Right forelimb (tissue), 1 donor: ENCODE measurements at places on chromosomes 6 and 20.

DNA sequence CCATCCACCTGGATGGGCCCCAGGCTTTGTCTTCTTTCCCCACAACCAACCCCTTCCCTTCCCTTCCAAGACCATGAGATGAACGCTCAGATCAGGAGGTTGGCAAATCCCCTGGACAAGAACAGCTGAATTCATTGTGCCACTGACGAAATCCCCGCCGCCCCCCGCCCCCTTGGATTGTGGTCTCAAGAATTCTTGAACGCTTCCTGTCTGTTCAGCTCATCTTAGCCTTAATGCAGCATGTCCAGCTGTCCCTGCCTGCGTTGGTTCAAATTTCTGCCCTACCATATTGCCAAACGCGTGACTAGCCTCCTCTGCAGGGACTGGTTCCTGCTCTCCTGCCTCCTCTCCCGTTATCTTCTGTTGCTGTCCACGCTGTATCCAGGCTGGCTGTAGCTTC is 133.2 kb downstream of the CDH4 start:
- no peak for DNase-seq

DNA sequence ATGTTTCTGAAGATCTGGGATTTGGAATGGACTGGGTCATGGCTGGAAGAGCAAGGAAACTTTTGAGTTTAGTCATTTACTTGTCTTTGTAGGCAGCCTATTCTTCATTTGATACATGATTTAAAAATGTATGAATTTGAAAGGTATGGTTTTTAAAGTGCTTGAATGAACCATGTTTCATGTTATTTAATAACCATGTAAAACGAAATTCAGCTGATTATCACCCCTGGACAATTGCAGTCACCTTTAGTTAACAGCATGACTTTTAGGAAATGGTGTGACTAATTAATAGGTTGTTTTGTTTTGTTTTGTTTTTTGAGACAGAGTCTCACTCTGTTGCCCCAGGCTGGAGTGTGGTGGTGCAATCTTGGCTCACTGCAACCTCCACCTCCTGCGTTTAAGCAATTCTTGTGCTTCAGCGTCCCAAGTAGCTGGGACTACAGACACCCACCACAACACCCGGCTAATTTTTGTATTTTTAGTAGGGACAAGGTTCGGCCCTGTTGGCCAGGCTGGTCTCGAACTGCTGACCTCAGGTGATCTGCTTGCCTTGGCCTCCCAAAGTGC is 2.1 kb downstream of the STX11 start:
- no peak for DNase-seq

DNA sequence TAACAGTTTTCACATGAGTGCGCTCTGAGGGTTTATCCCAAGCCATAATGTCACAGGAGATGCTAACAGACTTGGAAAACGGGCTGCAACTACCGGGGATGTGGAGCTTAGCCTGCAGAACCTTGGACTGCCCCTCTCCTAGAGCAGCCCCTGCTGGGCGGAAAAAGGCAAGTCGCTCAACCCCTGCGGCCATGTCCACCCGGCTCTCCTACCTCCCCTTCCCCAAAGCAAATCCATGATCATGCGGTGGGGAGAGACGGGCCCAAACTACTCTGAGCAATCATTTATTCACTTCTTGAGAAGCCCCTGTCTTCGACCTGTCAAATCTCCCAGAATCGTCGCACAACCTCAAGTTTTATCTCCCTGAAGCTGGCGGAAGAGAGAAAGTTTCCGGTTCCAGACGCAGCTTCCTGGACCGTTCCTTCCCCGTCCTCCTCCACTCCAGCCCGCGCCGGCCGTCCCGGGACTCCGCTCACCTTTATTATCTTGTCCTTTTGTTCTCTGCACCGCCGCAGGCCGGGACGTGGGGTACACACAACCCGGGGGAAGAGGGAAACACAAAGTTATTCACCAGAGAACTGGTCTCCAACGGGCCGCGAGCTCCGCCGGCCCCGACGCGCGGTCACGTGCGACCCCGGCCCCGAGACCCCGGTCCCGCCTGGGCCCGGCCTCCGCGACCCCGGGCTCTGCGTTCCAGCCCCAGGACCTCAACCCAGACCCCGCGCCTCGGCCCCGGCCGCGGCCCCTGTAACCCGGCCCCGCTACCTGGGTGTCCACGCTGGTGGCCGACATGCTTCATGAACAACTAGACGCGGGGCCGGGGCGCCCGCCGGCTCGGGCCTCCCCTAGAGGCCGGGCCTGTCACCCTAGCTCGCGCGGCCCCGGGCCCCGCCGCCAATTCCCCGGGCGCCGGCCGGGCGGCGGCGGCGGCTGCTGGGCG is 560 bp downstream of the YTHDF1 start:
- no peak for DNase-seq

- no peak for DNase-seq
Measured at GRCh38 chr20:44207126-44207723, 3.3 kb downstream of the OSER1 start.

- no peak for DNase-seq
Measured at GRCh38 chr6:104771258-104771832, 88.4 kb downstream of the HACE1 start.

GRCh38 chr6:711925-712324 is 19.0 kb upstream of the EXOC2 start:
- no peak for DNase-seq

DNA sequence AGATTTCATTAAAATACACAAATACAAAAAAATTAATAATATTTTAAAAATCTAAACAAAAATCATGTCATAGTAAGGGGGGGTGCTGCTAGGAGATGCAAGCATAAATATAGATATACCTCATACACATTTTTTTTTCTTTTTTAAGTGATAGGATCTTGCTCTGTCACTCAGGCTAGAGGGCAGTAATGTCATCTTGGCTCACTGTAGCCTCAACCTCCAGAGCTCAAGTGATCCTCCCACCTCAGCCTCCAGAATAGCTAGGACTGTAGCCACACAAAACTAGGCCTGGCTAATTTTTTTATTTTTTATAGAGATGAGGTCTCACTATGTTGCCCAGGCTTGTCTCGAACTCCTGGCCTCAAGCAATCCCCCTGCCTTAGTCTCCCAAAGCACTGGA is 90.8 kb downstream of the HACE1 start:
- no peak for DNase-seq

- DNase-seq, result no peak
Measured at GRCh38 chr6:142850679-142851423, 94.1 kb downstream of the HIVEP2 start.

- DNase-seq, result no peak
Measured at GRCh38 chr6:116392132-116393013, 21.6 kb downstream of the DSE start.

DNA sequence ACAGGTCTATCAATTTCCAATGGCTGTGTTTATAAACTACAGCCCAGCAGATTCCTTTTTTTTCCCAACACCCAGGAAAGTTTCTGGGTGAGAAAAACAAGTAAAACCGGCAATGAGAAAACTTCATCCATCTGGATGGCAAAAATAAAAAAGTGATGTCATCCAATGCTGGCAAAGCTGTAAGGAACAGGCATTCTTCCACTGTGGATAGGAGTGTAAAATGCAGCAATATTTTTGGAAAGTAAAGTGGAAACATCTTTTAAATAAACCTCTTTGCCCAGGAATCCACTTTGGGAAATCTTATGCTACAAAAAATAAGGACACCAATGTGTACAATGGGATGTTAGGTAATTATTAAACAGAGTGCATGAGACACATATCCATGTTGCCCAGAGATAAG is 102.1 kb upstream of the NT5E start:
- DNase-seq, result no peak

GRCh38 chr20:43700627-43701026 is 26.2 kb downstream of the GTSF1L start:
- DNase-seq, result no peak

DNA sequence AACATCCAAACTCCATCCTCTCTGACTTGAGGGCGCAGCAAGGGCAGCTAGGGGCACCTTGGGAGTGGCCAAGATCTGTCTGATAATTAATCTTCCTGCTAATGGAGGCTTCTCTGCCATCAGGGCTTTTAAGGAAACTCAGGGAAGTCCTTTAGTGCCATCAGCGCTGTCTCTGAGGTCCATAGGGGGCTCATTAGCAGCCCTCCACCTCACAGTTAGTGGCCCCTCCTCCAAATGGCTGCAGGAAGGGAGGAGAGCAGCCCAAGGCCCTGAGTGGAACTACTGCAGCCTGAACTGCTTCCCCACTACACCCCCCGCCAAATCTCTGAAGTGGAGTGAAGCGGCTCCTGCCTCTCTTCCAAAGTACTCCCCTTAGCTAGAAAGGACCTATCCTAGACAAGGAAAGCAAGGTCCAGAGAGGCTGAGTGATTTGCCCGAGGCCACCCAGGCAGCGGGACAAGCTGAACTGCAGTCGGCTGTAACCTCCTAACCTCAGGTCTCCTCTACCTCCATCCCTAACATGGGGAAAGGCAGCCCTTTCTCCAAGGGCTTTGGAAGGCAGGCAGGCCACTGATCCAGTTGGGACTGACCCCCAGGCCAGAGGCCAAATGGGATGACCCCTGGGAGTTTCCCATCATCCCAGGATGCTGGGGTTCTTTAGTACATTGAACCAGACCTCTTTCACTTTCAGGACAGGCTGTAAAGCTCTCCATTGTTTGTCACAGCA is 39.5 kb upstream of the ZFAND3 start:
- DNase-seq, result no peak

- no peak for DNase-seq
Measured at GRCh38 chr6:30743099-30744053, 889 bp upstream of the FLOT1 start.

- no peak for DNase-seq
Measured at GRCh38 chr6:31888276-31889258, 8.9 kb downstream of the EHMT2 start.

DNA sequence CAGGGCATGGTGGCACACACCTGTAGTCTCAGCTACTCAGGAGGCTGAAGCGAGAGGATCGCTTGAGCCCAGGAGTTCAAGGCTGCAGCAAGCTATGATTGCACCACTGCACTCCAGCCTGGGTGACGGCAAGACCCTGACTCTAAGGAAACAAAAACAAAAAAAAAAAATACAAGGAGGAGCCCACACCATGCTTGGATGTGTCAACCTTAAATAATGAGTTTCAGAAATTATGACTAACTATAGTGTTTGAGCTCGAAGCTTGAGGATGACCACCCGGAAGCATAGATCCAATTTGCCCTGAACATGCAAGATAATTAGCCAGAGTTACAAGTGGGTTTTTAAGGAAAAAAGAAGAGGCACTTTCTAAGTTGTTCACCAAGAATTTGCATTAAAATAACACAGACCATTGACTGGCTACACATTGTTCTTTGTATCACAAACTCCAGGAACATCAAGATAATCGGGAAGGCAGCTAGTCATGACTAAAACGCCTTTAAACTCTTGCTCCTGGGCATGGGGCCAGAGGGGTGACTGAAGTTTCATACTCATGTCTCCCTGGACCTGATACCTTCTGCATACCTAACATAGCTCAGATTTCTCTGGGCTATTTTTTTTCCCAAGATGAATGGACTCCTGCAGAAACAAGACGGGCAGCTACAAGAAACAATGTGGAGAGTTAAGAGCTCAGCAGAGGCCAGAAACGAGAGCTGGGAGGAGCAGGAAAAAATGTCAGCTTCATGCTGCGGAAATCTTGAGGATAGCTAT is 289.6 kb downstream of the PREX1 start:
- DNase-seq, result no peak

DNA sequence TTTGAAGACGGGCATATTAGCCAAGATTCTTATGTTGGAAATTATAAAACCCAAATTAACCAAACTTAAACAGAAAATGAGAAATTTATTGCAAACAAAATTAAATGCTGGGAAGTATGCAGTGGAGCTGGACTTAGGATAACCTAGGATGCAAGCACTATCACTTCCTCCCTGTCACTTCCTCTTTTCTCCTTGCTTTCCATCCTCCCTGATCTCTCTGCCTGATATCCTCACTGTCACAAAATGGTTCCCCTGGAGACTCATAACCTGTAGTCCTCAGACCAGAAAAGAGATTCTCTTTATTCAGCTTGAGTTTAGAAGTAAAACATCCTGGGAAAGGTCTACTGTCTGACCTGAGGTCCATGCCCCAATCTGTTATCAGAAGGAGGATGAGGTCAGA is 7.4 kb upstream of the KLHL32 start:
- no peak for DNase-seq

DNA sequence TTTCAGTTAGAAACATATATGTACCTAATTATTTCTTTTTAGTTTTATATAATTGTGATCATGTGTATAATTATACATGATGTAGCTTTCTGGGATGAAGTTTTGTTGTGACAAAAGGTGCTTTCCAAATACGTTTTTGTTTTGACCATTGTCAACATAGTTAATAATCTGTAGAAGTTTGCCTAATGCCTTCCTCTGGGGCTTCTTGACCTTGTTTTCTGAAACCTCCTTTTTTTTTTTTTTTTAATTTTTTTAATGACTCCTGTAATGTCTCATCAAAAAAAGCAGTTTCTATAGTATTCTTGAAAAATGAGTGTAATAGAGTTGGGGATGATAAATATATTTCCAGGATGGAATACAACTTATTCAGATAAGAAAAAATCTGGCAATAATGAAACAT is 434.7 kb upstream of the SOX4 start:
- DNase-seq, result no peak

DNA sequence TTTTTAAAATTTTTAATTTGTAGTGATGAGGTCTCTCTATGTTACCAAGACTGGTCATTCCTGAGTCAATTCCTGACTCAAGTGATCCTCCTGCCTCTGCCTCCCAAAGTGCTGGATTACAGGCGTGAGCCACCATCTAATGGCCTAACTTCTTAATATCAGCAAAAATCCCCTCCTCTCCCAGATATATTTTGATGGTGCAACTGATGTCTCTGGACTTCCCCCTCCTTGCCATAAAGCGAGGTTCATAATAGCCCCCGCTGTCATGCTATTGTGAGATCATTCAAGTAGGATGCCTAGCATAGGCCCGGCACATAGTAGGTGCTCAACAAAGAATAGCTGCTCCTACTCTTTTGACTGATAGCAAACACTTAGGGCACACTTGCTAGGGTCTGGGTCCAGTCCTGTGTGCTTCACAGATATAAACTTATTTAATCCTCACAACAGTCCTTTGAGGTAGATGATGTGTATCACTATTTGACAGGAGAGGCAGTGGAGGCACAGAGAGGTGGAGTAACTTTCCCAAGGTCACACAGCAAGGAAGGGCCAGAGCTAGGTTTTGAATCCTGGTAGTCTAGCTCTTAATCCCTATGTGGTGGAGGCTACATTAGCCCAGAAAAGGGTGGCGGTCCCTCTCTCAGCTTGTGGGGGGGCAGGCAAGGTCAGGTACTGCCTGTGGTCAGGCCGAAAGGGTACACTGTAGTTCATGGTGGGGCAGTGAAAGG is 14.6 kb downstream of the SRC start:
- DNase-seq, result peak; percentile 13

DNA sequence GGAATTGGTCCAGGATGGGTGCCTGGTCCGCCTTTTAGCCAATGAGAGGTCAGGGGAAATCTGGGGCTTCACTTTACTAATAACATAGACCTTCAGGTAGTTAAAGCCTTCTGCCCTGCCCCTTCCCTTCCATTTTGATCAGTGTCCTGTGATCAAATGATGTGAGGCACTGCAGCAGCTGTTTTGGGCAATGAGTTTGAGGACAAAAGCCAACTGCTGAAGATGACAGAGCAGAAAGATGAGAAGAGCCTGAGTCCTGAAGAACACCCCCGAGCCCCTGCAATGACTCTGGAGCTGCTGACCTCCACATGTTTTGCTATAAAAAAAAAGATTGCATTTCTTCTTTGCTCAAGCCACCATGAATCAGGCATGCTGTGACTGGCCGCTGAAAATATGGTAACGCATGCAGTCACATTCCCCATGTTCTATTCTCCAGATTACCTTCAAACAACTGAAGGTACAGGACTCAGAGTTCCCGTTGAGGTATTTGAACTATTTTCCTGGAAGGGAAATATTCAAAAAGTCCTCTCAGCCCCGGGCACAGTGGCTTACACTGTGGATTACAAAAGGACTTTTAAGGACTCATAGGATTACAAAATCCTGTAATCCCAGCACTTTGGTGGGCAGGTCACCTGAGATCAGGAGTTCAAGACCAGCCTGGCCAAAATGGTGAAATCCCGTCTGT is 45.7 kb upstream of the B4GALT5 start:
- DNase-seq, result no peak
